ENCODE measurements at places on chromosomes 7 and 10.
A peak's percentile ranks its signal among the peaks of the same experiment; 100 is the strongest.

DNA sequence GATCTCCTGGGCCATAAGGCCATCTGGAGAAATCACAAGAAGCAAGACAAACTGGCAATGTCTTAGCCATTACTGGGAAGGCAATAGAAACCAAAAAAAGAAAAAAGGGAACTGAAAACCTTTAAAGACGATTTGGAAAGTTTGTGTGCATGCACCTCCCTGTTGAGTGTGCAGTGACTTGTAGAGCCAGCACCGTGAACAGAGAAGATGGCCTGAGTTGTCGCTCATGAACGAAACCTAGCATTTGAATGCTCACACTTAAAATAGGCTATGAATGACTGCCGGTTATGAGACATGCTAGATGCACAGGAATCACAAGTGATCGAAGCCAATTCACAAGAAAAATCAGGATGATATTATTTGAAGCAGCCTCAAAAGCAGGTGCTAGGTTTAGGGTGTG lies 151.3 kb upstream of the ADO start:
- DNase-seq: no peak

DNA sequence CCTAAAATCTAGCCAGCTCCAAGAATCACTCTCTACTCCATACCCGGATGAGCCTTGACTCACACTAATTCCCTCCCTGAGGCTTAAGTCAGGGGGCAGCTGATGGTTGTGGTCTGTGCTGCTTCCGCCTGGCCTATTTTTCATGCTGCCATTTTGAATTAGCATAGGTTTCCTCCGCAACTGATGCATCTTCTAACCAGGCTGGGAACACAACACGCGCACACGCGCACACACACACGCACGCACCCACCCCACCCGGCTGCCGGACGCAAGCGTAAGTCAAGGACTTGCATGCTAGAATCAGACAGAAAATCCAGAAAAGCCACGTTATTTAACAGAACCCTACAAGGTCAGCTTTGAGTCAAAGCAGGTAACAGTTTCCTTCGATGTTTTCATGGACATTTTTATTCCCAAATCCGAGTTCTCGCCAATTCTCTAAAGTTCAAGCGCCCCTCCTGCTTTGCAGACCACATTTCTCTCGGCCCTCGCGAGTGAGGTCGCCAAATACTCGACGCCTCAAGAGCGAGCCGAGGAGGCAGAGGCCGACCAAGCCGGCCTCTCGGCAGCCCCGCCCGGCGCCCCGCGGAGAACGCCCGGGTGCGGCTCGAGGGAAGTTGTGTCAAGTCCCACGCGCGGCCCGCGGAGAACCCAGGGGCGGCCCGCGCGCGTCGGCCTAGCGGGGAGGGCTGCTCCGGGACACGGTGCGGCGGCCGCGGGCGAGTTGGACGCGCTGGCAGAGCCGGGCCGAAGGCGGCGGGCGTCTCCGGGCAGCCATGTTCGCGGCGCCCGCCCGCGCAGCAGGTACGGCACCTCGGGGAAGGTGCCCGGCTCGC lies 961 bp downstream of the SCRN1 start:
- peak; percentile 70 for DNase-seq

DNA sequence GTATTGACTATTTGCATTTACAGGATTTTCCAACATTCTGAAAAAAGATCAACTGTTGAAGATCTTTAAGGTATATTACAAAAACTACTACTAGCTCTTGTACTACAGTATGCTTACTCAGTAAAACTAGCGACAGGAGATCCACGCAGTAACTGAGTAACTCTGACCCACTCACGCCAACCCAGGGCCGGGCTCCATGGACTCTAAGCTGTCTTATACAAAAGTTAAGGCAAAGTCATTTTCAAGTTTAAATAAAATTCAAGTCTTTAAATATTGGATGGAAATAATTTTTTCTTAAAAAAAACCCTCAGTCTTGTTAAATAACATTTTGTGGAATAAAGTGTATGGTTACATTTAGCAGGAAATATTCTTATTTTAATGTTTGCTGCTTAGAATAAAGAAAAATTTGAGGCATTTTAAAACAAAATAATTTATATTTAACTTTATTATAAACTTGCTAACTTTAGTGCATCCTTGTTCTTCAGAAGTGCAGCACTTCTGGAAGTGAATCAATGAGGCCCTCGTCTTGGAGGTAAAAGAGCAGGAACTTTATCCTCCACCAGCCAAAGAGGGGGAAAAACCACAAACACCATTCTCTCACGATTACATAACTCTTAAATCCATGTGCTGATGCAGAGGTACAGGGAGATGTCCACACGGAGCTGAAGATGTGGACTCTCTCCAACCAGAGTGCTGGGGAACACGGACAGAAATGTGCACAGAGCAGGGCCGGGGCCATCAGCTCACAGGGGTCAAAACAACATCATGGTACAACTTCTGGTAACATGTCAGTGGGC lies 119.9 kb downstream of the LARP4B start:
- DNase-seq: no peak

GRCh38 chr7:88500131-88500530 lies 193.4 kb upstream of the STEAP4 start:
- DNase-seq: no peak

DNA sequence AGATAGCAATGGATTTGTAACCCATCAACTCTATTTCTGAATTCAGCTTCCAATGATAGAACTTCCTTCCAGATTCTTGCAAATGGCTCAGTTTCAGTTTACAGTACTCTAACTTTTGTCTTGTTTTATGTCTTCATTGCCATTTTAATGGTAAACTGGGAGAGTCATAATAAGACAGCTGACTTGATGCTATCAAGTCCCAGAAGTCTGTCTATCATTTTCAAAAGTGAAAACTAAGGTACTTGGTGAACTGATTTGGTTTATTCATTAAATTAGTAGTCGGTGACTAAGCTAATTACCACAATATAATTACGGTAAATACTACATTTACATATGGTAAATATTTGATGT lies 25.0 kb downstream of the RTKN2 start:
- DNase-seq: no peak

- DNase-seq: no peak
These were observed 81.9 kb downstream of the CHST15 start for GRCh38 chr10:124011464-124011863.

DNA sequence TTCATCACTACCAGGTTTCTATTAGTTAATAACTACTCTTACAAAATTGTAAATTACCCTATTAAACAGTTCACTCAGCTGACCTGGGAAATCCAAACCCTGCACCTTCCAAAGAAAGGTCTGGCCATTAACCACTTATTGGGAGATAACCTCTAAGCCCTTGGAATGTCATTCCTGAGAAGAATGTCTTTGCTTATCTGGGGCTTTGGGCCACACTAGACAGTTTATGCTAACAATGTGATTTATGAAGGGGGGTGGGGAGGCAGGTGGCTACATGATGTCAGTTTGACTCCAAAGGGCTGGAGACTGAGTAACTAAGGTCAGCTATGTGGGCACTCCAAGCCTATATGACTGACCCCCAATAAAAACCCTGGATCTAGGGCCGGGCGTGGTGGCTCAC lies 50.7 kb downstream of the AKR1D1 start:
- DNase-seq: no peak

GRCh38 chr7:92156990-92157389 lies 22.0 kb downstream of the LRRD1 start:
- no peak for DNase-seq

GRCh38 chr7:25288556-25289307 lies 60.4 kb upstream of the NPVF start:
- no peak for DNase-seq

GRCh38 chr10:22992075-22992474 lies 64.2 kb downstream of the ARMC3 start:
- DNase-seq: no peak

DNA sequence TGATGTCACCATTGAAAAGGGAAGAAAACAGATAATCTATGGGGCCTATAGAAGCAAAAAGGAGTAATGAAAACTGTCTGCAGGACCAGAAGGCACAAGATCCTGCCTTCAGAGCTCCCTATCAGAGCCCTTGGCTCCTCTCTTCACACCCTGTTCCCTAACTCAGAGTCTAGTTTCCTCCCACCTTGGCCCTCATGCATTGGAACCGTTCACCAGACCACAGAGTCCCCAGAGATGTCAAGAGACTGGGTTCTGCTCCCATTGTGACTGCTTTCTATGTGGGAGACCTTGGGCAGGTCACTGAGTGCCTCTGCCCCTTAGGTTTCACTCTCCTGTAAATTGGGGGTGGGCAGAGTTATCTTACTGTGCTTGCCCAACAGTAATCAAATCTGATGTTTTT lies 80.1 kb upstream of the RPA3 start:
- peak; percentile 39 for DNase-seq

DNA sequence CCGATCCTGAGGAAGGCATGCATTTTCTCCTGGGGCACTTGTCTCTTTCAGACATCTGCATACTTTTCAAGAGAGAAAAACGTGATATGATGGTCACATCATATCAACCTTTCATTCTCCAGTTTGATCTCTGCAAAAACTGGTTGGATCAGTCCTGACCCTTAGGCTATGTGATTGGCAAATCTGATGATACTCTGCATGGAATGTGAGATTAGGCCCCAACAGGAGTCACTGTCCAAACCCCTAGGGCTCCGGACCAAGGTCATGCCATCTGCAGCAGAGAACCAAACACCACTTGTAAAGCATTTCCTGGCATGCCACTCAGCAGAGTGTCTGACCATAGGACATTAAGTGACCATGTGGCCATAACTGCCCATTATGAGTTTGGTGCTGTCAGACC lies 8.6 kb downstream of the GCK start:
- DNase-seq: no peak

GRCh38 chr10:67257018-67257417 lies 331.2 kb downstream of the LRRTM3 start:
- no peak for DNase-seq

DNA sequence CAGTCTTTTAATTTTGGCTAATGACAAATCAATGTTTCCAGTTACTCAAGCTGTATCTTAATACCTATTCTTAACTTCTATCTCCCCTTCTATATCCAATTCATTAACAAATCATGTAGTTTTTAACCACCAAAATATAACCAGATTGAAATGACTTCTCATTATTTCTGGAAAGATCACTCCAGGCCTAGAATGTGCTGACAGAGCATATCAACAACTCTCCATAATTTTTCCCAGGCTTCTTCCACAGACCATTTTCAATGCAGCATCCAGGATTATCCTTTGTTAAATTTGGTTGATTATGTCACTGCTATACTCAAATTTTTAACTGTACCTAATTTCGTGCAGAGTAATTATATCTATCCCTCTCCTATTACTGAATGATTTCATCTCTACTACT lies 704.1 kb downstream of the PCDH15 start:
- no peak for DNase-seq

DNA sequence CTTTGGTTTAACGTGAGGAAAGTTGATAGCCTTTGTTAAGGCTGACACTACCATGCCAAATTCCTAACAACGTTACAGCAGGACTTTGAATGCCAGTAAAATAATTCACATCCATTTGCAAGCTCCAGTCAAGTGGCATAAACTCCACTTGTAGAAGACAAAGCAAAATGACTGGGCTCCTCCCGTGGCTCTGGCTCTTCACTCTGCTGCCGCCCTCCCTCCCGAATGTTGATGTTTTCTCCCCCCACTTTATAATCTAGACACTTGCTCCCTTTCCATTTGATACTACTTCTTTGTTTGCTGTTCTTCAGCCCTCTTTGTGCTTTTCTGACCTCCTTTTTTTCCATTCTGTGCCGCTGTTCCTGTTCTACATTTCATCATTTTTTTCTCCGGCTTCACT lies 22.8 kb upstream of the ITGB8 start:
- DNase-seq: no peak

- DNase-seq: peak; percentile 39
These were observed 732 bp downstream of the FAM53B start for GRCh38 chr10:124743191-124744101.

DNA sequence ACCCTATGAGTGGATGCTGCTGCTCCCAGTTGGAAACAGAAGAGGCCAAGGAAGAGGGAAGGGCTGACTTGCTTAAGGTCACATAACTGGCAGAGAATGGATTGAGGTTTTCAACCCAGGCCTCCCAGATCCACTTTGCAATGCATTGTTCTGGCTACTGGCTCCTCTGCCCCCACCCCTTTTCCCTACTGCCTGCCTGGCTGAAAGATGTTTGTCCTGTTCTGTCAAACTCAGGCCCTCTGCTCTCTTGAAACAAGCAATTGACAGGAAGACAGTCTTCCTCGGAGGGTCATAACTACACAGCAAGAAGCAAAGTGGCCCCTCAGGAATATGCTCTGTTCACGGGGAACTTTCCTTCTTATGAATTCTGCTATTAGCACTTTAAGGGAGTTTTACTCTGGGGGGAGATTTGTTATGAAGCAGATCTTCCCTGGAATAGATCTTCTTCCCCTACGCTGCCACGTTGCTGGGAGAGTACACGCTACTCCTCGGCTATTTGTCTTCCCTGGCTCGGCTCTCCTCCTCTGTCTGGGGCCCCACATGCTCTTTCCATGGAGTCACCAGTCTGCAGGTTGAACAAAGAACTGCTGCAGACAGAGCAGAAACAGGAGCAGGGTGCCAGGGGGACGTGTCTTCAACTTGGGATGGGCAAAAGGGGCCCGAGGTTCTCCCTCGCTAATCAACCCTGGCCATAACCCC lies 436.1 kb downstream of the TYW1 start:
- DNase-seq: no peak

DNA sequence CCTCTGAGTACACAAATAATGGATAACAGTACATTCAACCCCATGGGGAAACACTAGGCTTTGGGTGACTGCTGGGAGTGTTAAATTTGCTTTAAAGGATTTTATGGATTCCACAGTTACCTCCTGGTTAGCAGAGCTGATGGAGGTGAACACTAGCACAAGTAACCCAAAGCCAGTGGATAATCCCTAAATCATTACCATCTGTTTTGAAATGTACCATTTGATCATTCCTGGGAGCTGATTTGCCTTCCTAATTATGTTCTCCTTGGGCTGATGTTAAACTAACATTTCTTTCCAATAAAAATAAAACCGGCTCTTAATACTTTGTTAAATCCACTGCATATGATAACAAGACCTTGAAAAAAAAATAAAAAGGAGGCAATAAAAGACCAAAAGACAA lies 493.9 kb downstream of the PLXNA4 start:
- no peak for DNase-seq

- peak; percentile 42 for DNase-seq
These were observed 298.7 kb upstream of the LRRTM3 start for GRCh38 chr10:66627156-66627555.

DNA sequence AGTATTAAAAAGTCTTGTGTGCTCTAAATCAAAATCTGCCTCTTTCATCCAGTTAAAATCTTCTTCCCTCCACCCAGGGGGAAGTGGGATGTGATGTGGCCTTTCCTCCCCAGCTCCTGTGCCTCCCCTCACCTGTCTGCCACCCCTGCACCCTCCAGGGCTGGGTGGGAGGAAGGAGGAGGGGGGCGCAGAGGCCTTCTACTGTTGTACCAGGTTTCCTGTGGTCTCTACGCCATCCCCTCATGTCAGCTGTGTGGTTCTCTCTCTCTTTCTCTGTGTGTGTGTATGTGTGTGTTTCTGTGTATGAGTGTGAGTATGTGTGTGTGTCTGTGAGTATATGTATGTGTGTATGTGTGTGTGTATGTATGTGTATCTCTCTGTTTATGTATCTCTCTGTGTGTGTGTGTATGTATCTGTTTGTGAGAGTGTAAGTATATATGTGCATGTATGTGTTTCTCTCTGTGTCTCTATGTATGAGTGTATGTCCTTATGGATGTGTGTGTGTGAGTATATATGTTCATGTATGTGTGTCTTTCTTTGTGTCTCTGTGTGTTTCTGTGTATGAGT lies 45.5 kb upstream of the C10orf71 start:
- no peak for DNase-seq

- no peak for DNase-seq
These were observed 1.2 kb downstream of the TASOR2 start for GRCh38 chr10:5685764-5686240.

Data from BE2C (cell line).